ENCODE measurements at places on chromosomes 1 and 21.

DNA sequence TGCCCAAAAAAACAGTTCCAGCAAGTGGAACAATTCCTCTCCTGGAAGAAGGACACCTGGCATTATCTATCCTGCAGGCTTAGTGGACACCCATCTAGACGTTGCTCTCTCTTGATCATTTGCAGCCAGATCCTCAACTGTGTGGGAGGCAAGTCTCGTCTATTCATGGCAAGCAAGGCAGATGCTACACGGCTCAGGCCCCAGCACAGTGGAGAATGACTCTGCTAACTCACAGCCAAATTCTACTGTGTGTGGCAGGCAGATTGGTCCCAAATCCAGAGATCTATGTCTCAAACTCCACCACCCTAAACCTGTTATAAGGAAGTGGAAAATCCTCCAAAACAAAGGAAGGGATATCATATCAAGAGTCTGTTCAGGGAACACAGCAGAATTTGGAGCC is 7.0 kb downstream of the TNNT2 start:
- DNase-seq = no peak

DNA sequence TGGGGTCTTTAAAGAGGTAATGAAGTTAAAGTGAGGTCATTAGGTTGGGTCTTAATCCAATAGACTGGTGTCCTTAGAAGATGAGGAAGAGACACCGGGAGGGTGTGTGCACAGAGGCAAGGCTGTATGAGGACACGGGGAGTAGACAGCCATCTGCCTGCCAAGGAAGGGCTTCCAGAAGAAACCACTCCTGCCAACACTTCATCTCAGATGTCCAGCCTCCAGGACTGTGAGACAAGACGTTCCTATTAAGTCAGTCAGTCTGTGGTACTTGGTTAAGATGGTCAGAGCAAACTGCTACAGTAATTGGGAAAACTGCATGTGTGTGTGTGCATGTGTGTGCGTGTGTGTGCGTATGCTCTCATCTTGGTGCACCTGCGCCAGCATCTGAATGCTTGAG is 77.1 kb downstream of the RYR2 start:
- DNase-seq = no peak

- DNase-seq = no peak
Observed at GRCh38 chr1:244448279-244449036, 3.3 kb downstream of the ADSS2 start.

GRCh38 chr1:42418516-42418915 is 37.3 kb downstream of the ZMYND12 start:
- DNase-seq = no peak

DNA sequence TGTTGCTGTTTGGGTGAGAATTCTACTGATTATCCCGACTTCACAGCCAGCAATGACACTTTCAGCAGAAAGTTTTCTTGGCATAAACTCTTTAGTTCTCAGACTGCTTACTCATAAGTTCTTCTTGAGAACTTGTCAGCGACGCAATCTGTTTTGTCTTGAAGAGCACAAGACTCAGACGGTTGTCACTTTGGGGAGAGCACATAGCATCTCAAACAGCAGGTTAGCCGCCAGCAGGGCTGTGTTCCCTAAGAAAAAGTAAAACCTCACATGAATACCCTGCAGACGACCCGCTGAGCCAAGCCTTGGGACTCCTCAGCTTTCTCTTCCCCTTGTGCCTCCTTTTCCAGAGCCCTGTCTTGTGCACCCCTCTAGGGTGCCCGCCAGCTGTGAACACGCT is 11.4 kb downstream of the AGMAT start:
- no peak for DNase-seq

DNA sequence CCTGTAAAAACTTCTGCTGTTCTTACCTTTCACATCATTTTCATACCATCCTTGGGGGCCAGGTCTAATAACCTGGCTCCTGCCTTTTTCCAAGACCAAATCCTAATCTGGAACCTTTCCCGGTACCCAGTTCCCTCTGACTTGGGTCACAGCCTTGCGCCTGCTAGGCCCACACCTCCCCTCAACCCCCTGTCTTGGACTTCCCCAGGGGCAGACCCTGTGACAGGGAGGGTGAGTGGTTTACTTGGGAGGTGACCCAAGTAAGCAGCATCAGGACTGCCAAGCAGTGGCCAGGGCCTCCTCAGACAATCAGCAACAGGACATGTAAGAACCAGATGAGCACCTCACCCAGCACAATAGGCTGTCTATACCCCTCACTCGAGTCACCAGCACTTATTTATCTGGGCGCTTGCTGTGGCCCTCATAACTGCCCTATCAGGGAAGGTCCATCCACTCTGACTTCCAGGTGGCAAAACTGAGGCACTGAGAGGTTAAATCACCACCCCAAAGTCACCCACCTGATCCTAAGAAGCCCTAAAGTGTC is 124.7 kb downstream of the MATN1 start:
- DNase-seq = no peak
